Fibroblast of skin of left biceps (primary cell): ENCODE measurements at places on chromosomes 3 and 15.

- DNase-seq = peak; percentile 64
Observed at GRCh38 chr3:50246517-50246954, 10.5 kb downstream of the GNAI2 start.

DNA sequence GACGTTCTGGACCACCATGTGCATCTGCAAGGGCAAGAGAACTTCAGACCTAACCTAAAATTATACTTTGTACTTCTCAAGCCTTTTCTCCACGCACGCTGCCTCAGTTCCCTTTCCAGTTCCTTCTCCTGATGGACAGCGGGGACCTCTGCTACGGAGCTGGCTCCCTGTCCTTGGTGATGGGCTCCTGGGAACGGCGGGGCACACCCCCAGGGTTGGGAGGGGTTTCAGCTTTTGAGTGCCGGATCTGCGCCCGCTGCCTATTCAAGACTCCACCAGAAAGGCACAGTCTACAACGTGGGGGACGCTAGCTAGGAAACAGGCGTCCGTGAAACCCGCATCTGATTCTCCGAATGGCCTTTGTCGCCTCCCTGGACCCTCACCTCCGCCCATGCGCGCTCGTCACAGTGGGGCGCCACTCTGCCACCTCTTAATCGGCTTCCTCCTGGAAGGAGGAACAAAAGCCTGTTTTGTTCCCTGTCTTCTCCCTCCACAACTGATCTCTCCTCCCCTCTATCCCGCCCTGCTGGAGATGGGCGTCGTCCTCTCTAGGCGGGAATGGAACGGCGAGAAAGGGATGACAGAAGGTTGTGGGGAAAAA lies 2.2 kb downstream of the GPR149 start:
- DNase-seq = no peak

- no peak for DNase-seq
Observed at GRCh38 chr3:20190991-20191390, 5.0 kb upstream of the SGO1 start.

DNA sequence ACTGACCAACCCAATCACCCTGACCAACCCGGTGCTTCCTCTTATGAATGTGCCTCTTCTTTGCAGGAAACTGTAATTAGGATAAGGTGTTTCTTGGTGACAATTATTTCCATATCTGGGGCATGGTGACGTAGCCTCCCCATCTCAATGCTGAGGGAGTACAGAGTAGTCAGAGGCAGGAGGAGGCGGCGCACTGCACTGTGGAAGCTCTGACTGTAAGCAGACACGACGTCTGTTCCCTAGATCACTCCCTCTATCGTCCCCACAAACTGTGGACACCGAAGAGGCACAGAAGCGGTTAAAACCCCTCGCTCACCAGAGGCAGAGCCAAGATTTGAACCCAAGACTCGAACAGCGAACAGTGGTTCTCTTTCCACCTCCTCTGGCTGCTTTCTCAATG lies 231.0 kb upstream of the IGF1R start:
- DNase-seq = no peak

- DNase-seq = no peak
Observed at GRCh38 chr3:123728014-123728413, 143.2 kb upstream of the HACD2 start.
